ENCODE measurements at places on chromosomes 16 and 17. TPM values are rescaled to one million over a fixed set of nuclear protein-coding genes. Genes with fewer than 3 reads are reported as not detected.

DNA sequence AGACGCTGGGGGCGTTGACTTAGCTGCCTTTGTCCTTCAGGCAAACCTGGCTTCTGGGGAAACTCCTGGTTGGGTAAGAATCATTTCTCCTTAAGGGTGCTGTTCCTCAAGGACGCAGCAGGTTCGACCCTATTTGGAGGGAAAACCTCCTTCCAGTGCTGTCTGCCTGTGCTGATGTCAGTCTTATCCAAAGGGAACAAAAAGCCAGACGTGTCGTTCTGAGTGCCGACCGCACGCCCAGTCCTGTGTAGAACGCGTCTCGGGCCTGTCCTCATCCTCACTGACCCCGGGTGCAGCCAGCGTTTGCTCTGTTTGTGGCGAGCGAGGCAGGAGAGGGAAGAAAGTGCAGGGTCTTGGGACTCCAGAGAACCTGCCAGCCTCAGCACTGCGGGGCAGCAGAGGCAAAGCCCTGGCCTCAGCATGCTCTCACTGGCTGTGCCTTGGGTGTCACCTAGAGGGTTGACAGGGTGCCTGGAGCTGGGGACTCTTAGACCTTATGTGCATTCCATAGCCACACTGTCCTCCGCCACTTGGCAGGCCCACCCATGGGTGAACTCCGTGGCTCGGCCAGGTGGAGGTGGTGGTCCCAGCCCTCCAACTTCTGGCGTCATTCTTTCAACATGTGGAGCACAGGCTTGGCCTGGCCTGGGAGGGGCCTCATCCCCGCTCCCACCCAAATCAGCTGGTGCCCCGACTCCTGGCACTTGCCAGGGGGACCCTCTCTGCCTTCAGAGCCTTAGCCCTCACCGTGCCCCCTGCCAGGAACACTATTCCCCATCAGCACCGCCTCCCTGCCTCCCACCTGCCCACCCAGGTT lies 6.0 kb downstream of the SNN start:
- DNase-seq: no peak

DNA sequence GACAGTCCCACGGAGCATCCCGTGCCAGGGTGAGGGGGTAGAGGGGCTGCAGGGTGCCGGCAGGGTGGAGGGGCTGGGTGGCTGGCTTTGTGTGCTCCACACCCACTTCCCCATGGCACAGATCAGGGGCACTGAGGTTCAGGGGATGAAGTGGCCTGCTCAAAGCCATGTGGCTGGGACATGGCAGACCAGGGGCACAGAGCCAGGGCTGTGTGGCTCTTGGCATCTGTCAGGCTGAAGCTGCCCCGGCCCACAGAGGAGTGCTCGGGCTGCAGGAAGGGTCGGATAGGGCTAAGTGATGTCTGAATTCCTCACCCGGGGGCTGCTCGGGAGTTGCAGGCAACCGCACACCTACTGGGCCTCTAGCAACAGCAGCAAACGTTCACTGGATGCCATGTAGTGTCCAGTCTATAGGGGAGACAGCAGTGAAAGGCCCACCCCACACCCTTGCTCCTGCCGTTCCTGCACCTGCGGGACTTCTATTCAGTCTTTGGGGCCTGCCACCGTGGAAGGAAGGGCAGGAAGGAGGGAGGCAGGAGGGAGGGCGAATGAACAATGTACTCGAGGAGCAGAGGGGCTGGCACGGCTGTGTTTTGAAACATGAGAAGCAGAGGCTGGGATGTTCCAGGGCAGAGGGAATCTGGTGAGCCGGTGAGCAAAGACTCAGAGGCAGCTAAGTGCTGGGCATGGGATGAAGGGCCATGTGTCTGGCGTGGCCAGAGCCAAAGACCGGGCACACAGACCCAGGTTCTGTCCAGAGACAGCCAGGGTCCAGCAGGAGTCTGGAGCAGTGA lies 15.1 kb downstream of the SLC5A10 start:
- no peak for DNase-seq

AOC3 gene
- total RNA-seq: 2.0 TPM

DNA sequence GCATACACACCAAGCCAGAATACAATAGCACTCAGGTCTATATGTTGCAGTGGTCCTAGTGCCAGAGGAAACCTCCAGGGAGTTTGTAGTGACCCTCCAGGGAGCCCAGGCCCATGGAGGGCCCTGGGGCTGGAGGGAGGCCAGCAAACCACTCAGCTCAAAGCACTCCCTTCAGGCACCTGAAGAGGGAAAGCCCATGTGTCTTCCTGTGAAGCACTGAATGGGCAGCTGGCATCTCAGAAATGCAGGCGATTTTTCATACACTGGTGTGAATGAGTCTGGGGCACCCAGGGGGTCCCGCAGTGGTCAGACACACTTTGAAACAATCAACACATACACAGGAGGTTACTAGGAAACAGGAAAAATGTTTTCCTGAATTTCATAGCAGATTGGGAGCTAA lies 12.8 kb downstream of the TBC1D26 start:
- no peak for DNase-seq

DNA sequence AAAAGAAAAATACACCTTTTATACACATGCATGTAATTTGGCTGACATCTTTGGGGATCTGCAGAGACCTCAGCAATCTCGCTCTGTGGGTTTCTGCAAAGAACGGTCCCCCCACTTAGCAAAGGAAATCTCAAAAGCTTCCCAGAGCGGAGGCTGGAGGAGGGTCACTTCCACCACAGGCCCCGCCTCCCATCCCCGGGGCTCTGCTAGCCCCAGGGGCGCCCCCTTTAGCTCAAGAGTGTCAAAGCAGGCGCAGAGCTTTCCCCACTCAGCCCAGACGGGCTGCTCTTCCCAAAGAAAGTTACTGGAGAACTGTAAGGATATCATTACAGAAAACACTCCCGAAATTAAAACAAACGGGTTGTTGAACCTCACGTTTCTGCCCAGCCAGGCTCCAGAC lies 11.4 kb downstream of the SLC13A5 start:
- DNase-seq: peak; percentile 57

- no peak for DNase-seq
These were observed 18.2 kb downstream of the GALNS start for GRCh38 chr16:88838566-88838965.

DNA sequence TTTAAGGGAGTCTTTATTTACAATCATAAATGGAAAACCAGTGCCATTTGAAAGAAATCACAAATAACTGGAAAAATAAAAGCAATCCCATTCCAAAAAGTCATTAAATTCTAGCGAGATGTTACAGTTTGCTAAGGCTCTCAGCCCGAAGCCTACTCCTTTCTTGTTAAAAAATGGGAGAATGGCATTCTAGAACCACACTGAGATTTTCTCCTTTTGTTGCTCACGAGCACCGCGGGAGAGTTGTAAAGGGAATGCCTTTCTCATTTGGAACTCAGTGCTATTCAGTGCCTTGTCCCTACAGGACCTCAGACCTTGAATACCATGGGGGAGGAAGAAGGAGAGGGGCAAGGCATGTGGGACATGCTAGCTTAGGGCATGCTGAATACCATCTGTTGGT lies 36.3 kb downstream of the GDE1 start:
- DNase-seq: no peak

SALL1 gene
- total RNA-seq: not detected

DNA sequence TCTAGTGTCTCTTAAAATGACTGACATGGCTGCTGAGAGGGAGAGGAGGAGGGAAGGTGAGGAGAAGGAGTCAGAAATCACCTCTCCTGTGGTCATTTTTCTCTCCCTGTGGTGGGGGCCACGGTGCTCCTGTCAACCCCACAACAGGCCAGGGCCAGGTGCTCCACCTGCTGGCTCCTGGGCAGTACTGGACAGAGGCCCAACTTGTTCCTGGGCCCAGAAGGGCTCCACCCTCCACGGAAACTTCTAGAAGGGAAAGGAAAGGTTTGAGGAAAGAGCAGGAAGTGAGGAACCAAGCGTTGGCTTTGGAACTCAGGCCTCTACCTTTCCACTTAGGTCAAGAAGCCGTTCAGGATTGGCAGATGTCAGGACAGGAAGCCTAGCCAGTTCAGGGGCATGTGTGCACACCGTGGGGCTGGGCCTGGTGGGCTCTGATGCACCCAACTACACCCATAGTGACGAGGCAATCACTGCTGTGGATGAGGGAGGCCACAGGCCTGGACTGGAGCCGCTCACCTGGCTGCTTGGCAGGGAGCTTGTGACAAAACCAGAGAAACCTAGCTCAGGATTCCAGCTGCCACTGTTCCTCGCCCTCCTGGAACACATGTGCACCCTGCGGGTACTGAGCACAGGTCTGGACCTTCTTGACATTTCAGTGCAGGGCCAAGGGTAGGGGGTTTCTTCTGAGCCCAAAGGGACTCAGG lies 36.1 kb downstream of the WNT3 start:
- DNase-seq: peak; percentile 47

TBX21 gene
- 58.2 TPM for total RNA-seq

CBFA2T3 gene
- total RNA-seq: 0.12 TPM

GRCh38 chr16:26649381-26650045 lies 417.2 kb upstream of the C16orf82 start:
- no peak for DNase-seq

CMTM1 gene
- 11.5 TPM for total RNA-seq

KRT15 gene
- not detected for total RNA-seq

DNA sequence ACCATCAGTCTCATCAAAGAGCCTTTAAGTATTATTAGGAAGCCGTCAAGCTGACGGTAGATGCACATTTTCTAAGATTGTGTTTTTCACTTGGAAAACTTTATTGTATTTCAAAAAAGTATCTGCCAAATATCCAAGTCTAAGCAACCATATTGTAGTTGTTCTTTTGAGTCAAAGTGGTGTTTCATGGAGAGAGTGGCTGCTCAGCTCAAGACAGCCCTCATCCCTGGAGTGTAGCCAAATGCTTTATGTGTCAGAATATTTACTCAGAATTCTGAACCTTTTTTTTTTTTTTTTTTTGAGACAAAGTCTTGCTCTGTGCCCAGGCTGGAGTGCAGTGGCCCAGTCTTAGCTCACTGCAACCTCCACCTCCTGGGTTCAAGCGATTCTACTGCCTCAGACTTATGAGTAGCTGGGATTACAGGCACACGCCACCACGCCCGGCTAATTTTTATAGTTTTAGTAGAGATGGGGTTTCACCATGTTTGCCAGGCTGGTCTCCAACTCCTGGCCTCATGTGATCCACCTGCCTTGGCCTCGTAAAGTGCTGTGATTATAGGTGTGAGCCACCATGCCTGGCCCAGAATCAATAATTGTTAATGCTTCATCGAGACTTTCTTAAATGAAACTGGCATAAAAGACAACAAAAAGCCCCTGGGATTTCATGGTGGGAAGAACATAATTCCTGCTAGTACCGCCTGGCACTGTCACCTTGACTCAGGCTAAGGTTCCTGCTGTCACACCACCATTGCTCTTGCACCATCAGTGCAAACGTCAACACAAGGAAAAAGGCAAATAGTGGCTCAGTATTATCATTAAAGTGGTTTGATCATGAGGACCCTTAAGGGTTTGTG lies 45.5 kb downstream of the PRKCA start:
- peak; percentile 48 for DNase-seq

DNA sequence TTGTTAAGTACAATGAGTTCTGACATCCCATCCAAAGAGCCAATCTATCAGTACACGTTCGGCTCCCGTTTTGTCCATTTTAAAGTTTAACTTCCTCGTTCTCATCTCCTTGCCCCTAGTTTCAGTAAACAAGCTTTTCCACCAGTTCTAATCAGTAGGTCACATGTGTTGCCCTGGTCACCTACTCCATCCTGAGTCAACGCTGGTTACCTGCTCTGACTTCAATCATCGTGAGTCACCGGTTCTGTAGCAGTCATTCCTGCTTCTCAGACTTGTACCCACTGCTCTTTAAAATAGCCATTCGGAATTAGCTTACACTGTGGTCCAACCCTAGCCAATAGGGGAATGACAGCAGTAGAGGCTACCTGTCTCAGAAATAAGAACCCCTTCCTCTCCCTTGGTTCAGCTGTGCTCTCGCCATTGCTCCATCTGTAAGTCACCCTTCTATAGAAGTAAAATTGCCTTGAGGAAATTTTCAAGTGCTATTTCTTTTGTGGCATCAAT lies 191.0 kb downstream of the CPPED1 start:
- peak; percentile 29 for DNase-seq

KCNG4 gene
- not detected for total RNA-seq

- peak; percentile 96 for DNase-seq
These were observed at the start of gene RABEP1 for GRCh38 chr17:5281814-5282641. RABEP1 (plus strand) TSS chr17:5282284; CDS start chr17:5282487, 203 bp downstream.

TBC1D3 gene
- not detected for total RNA-seq

- no peak for DNase-seq
These were observed 26.2 kb downstream of the CCR7 start for GRCh38 chr17:40538936-40539705.

GRCh38 chr16:66959704-66960161 lies 1.3 kb upstream of the CES3 start:
- DNase-seq: no peak

- peak; percentile 34 for DNase-seq
These were observed 497 bp downstream of the BCL7C start for GRCh38 chr16:30893417-30893743.

HSF5 gene
- total RNA-seq: 3.0 TPM

DNA sequence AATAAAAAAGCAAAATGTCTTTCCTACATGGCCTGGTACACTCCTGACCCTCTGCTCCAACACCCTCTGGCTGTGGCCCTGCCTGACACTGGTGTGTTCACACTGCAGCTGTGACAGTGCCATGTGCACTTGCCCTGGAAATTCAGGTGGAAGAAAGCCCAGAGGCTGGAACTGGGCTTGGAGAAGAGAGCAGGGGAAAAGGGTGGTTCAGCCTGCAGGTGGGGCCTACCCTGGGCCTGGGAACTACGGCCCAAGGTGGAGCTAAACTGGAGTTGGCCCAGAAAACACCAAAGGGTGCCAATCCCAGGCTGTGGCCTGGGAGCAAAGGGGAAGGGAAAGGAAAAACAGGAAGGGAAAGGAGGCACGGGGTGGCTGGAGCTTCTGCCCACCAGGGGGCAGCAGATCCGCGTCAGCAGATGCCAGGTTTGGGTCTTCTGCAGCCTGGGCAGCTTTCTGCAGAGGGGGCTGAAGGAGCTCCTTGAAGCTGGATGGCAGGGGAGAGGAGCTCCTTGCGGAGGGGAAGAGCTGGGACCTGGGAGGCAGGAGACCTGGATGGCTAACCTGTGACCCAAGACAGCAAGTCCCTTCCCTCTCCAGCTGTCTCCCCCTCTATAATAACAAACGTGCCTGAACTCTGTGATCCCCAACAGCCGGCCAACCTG lies 15.4 kb upstream of the CTCF start:
- peak; percentile 81 for DNase-seq

CCT6B gene
- 1.3 TPM for total RNA-seq

GRCh38 chr16:86823888-86824671 lies 245.7 kb downstream of the FOXL1 start:
- no peak for DNase-seq

DNA sequence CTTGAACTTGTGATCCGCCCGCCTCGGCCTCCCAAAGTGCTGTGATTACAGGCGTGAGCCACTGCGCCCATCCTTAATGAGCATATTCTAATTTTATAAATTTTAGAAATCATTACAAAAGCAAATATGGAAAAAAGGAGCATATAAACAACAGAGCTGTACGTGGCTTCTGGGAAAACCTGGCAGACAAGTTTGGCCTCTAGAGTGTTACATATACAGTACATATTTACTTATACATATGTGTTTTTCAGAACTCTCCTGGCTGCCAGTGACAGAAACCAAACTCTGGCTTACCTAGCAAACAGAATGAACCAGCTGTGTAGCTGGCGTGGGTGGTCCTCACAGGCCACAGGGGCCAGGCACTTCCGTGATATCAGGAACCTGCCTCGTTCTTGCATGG lies 10.1 kb downstream of the DRC3 start:
- DNase-seq: no peak

GRCh38 chr16:47358816-47359215 lies 102.0 kb downstream of the ITFG1 start:
- no peak for DNase-seq

All from activated CD4-positive, alpha-beta memory T cell treated with anti-CD3 and anti-CD28 coated beads for 36 hours (primary cell).